Gastrocnemius medialis (tissue), 4 donors: ENCODE measurements at places on chromosomes 1 and 21.

GRCh38 chr1:21027805-21028204, 148.9 kb downstream of the EIF4G3 start:
- H3K4me1 ChIP-seq: peaks cover 28% of the 10 kb centered on the region
- H3K27me3 ChIP-seq: no peaks in the 10 kb centered on the region
- no peak overlapping the region for H3K4me3 ChIP-seq
- H3K36me3 ChIP-seq: no peaks in the 10 kb centered on the region
- no peak overlapping the region for H3K27ac ChIP-seq
- no peak for DNase-seq

GRCh38 chr1:118859999-118860398, 128.1 kb downstream of the TBX15 start:
- no peaks in the 10 kb centered on the region for H3K36me3 ChIP-seq
- no peak overlapping the region for H3K27ac ChIP-seq
- H3K4me3 ChIP-seq: no peak overlapping the region
- H3K27me3 ChIP-seq: no peaks in the 10 kb centered on the region
- no peak for DNase-seq

DNA sequence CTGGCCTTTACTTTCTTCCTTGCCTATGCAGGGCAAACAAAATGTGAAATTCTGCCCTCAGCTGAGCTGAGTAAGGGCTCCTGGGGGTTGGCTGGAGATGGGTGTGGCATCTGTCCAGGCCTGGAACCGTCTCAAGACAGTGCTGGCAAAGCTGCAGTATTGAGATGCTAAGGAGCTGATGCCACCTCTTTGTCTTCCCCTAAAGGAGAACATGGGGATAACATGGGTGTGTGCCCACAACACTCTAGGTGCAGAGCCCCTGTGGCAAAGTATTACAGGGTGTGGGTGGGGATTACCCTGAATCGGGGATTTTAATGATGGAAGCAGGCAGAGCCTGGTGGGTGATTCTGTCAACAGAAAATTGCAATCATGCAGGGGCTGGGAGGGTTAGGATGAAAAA, 2.5 kb upstream of the ST3GAL3 start:
- no peak overlapping the region for H3K27ac ChIP-seq
- no peak overlapping the region for H3K4me3 ChIP-seq
- no peak for DNase-seq
- peaks cover 22% of the 10 kb centered on the region for H3K4me1 ChIP-seq
- H3K27me3 ChIP-seq: no peaks in the 10 kb centered on the region
- no peaks in the 10 kb centered on the region for H3K36me3 ChIP-seq

DNA sequence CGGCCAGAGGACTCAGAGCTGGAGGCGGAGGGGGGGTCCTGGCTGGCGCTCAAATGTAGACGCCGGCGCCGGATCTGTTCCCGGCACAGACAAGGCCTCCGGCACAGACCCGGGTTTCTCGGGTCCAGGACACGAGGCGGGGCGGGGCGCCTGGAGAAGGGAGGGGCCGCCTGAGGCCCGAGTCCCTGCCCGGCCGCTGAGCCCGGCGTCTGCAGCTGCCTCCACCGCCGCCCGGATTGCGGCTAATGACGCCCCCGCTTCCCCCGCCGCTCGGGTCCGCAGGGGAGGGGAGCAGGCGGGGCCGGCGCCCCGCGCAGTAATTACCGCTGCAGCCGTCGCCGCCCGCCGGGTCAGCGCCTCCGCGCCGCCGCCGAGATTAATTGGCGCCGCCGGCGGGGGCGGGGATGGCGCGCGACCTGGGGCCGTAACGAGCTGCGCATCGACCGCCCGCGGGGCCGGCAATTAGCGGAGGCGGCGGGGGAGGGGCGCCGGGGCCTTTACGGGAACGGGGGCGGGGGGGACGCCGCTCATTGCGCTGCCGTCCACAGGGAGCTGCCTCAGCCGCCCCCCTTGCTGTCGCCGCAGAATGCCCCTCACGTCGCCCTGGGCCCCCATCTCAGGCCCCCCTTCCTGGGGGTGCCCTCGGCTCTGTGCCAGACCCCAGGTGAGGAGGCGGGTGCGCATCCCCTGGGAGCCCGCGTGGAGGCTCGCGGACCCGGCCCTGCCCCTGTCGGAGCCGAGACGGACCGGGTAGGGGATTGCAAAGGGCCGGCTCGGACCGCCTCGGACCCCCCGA, 17.3 kb downstream of the NOC2L start:
- peaks cover 24% of the 10 kb centered on the region for H3K4me1 ChIP-seq
- peaks cover 55% of the 10 kb centered on the region for H3K27me3 ChIP-seq
- H3K4me3 ChIP-seq: peak overlapping the region; percentile 17

DNA sequence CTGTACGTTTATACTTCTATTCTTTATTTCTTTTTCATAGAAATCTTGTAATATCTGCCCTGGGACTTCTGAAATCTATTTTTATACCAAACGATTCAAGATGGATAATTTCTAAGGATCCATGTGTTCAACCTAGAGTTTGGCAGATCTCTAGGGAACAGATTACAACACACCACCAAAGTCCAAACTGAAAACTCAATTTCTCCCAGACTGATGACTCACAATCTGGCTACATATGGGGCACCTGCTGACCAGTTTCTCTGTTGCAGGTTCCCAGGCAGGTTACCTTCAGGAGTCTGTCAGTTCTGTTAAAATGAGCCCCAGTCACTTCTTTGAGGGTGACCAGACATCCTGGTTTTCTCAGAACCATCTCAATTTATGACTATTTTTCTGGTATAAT, 439.4 kb downstream of the GPATCH2 start:
- no peaks in the 10 kb centered on the region for H3K36me3 ChIP-seq
- H3K4me1 ChIP-seq: no peaks in the 10 kb centered on the region
- DNase-seq: no peak
- H3K27ac ChIP-seq: no peak overlapping the region

- peaks cover 7% of the 10 kb centered on the region for H3K27me3 ChIP-seq
- no peaks in the 10 kb centered on the region for H3K36me3 ChIP-seq
- peak overlapping the region; percentile 67 for H3K27ac ChIP-seq
- peak; percentile 58 for DNase-seq
- H3K4me3 ChIP-seq: no peak overlapping the region
- peaks cover 27% of the 10 kb centered on the region for H3K4me1 ChIP-seq
Observed at GRCh38 chr1:1351511-1352427, 2.6 kb upstream of the DVL1 start.

- no peak overlapping the region for H3K27ac ChIP-seq
- no peaks in the 10 kb centered on the region for H3K27me3 ChIP-seq
- no peak for DNase-seq
- H3K36me3 ChIP-seq: no peaks in the 10 kb centered on the region
- H3K4me3 ChIP-seq: no peak overlapping the region
Observed at GRCh38 chr21:24716281-24716918, 890.9 kb downstream of the MRPL39 start.

DNA sequence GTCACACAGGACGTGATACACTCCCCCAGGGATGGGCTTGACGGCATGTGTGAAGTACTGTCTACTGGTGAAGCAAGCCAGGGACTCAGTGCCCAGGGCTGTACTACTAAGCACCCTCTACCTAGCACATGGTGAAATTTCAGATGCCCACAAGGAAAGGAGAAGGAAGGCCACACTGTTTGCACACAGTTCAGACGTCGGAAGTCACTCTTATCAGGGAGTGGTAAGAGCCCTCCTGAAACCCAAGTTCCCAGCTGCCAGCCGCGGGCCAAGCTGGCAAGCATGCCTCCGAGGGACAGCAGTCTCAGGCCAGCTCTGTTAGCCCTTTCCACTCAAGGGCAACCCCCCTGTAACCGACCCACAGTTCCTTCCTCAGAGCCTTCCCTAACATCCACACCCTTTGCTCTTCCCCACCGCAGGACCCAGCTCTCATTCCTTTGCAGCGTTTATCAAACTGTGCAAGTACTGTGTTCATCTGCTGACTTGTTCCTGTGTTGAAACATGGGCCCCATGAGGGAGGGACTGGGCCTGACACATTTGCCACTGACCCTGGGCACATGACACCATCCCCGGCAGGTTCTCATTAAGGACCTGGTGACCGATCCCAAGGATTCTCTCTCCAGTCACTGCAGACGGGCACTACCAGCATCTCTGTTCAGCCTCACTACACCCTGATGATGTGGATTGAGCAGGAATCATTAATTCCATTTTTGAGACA, 58.5 kb downstream of the SLC66A1 start:
- H3K36me3 ChIP-seq: no peaks in the 10 kb centered on the region
- no peak overlapping the region for H3K27ac ChIP-seq
- peaks cover 13% of the 10 kb centered on the region for H3K4me1 ChIP-seq
- DNase-seq: no peak

- H3K4me1 ChIP-seq: peaks cover 45% of the 10 kb centered on the region
- no peaks in the 10 kb centered on the region for H3K27me3 ChIP-seq
- H3K4me3 ChIP-seq: peak within 1 kb of the TSS; percentile 68
- peak; percentile 81 for DNase-seq
- H3K36me3 ChIP-seq: no peaks in the 10 kb centered on the region
Observed at GRCh38 chr1:172443666-172444453, at the start of gene PIGC. Gene PIGC, minus strand, starts transcription at chr1:172444069. Its CDS starts 1,447 bp downstream, at chr1:172442622.

DNA sequence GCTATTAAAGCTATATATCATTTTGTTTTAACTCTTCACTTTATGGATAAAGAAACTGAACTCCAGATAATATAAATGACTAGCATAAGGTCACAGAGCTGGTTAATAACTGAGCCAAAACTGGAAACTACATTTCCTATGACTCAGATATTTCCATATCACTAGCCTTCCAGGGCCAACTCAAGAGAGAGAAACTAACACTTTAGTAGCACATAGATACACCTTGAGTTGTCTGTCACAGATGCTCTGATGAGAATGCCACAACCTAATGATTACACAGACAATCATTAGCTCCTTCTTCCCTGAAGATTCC, 40.7 kb downstream of the NME7 start:
- no peak overlapping the region for H3K27ac ChIP-seq
- H3K36me3 ChIP-seq: no peaks in the 10 kb centered on the region
- DNase-seq: no peak
- no peaks in the 10 kb centered on the region for H3K4me1 ChIP-seq
- H3K4me3 ChIP-seq: no peak overlapping the region

GRCh38 chr21:31548688-31549087, 110.8 kb upstream of the SOD1 start:
- no peak for DNase-seq
- H3K4me1 ChIP-seq: no peaks in the 10 kb centered on the region
- H3K27ac ChIP-seq: no peak overlapping the region
- no peaks in the 10 kb centered on the region for H3K36me3 ChIP-seq
- H3K27me3 ChIP-seq: no peaks in the 10 kb centered on the region

DNA sequence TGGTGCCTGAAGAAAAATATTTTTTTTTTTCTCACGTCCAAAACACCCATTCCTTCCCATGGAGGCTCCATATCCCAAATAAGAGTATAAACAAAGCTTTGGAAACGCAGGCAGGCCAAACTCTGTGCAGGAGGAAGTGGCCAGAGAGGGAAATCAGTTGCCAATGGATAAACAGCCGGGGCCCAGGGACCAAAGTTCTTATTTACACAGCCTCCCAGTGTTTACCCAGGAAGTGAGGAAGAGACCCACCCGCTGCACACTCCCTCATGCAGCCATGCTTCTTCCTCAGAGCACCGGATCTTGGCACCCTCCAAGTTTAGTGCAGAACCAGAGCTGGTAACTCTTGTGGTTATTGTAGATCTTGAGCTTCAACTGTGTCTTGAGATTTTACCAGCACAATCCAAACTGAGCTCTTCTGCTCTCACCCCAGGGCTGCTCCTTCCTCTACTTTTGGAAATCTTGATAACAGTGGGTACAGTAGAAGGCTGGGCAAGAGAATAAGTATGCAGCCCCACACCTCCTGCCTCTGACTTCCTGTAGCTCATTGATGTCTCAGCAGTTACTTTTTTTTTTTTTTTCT, 14.2 kb downstream of the MARCKSL1 start:
- no peaks in the 10 kb centered on the region for H3K4me1 ChIP-seq
- no peaks in the 10 kb centered on the region for H3K27me3 ChIP-seq
- no peak overlapping the region for H3K4me3 ChIP-seq
- no peak for DNase-seq
- H3K36me3 ChIP-seq: peaks cover 32% of the 10 kb centered on the region
- no peak overlapping the region for H3K27ac ChIP-seq

DNA sequence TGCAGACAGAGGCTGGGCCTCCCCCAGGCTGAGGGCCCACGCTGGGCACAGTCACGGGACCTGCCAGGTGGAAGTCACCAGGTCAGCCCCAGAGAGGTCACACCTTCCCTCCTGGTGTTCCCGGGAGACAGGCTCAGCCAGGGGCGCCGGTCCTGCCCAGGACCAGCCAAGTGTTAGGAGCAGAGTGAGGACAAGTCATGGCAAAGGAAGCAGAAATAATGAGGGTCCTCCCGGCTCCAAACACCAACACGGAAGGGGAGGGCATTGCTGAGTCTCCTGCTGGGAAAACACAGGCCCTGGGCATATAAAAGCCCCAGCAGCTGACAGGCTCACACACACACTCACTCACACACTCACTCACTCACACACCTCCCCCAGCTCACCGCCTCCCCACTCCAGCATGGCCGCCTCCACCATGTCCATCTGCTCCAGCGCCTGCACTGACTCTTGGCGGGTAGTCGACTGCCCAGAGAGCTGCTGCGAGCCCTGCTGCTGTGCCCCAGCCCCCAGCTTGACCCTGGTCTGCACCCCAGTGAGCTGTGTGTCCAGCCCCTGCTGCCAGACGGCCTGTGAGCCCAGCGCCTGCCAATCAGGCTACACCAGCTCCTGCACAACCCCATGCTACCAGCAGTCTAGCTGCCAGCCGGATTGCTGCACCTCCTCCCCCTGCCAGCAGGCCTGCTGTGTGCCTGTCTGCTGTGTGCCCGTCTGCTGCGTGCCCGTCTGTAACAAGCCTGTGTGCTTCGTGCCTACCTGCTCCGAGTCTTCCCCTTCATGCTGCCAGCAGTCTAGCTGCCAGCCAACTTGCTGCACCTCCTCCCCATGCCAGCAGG, at the start of gene KRTAP10-10:
Gene KRTAP10-10 (plus strand): TSS at position 339 of the 833 bp plus-strand sequence. CDS start 62 bp downstream, at position 401.
- no peaks in the 10 kb centered on the region for H3K36me3 ChIP-seq
- peaks cover 9% of the 10 kb centered on the region for H3K27me3 ChIP-seq
- H3K4me3 ChIP-seq: no peak within 1 kb of the TSS
- H3K4me1 ChIP-seq: no peaks in the 10 kb centered on the region
- no peak within 1 kb of the TSS for H3K27ac ChIP-seq
- no peak for DNase-seq
